Cardiac muscle cell (in vitro differentiated cells and primary cell): ENCODE measurements at places on chromosomes 11 and 22.

DNA sequence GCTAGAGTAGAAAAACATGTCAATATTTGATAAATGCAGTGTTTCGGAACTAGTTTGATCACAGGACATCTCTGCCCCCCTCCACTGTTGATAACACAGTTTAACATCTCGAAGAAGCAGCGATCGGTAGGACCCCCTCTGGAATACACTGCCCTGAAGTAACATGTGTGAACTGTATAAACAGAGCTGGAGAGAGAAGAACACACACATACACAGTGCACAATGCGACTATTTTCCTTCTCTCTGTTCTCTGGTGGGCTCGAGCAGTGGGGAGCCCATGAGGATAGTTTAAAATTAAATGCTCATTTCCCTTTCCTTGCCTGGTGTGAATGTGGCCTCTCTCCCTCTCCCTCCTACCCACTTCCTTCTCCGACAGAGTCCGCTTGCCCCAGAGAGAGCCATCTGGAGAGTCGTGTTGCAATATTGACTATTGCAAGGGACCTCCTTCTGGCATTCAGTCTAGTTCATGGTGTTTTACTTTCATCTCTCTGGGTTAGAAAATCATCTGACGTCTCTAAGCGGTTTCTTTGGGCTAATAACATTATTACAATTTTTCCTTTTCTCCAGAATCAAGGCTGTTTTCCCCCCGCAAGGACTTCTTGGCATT is 51.6 kb upstream of the BARX2 start:
- no peak overlapping the region for H3K4me3 ChIP-seq
- H3K27me3 ChIP-seq, result peaks cover 13% of the 10 kb centered on the region
- no peaks in the 10 kb centered on the region for H3K4me1 ChIP-seq
- H3K36me3 ChIP-seq, result no peaks in the 10 kb centered on the region
- no peak overlapping the region for H3K27ac ChIP-seq

DNA sequence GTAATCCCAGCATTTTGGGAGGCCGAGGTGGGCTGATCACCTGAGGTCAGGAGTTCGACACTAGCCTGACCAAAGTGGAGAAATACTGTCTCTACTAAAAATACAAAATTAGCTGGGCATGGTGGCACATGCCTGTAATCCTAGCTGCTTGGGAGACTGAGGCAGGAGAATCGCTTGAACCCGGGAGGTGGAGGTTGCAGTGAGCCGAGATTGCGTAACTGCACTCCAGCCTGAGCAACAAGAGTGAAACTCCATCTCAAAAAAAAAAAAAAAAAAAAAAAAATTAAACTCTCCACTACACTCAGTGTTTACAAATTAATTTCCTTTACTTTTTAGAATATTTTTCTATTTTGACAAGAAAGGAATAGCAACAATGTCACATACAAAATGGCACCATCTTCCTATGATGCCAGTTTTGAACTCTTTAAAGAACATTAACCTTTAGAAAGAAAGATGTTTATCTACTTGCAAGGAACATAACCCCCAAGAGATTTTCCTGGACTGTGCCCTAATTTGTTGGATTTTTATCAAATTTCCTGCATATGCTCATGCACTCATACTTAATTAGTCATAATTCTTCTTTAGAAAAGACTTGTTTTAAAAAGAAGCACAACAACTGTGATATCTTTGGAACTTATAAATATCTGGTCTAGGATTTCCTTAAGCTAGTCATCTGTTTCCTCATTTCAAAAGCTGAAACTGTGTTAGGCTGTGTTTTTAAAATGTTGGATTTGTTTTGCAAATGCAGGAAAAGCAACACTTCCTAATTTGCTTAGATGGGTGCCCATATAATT is 22.6 kb upstream of the HIPK3 start:
- H3K36me3 ChIP-seq, result no peaks in the 10 kb centered on the region
- no peaks in the 10 kb centered on the region for H3K4me1 ChIP-seq
- no peak overlapping the region for H3K27ac ChIP-seq
- peak; percentile 29 for DNase-seq

DNA sequence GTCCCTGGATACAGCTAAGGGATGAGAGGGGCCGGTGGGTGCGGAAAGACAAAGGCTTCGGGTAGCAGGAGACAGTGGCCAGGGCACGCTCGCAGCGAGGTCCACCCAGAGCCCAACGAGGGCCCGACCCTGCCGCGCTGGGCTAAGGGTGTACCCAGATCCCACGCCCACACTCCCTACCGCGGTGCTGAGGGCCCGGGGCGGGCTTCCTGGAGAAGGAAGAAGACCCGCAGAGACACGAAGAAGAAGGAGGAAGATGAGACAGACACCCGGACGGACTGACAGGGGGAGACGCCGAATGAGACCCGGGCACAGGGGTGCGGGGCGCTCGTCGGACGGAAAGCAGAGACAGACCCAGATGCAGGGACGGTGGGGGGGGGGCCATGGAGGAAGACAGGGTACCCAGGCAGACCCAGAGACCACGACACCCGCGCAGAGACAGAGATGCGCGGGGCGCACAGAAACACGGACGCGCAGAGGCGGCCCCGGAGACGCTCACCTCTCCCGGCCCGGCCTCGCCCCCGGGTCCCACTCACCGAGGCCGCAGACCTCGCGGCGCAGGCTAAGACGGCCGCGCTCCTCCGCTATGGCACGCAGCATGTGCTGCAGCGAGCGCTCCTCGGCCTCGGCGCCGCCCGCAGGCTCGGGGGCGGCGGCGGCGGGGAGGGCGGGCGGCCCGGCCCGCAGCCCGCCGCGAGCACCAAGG is 437 bp downstream of the KIAA0930 start:
- peaks cover 5% of the 10 kb centered on the region for H3K4me1 ChIP-seq
- no peaks in the 10 kb centered on the region for H3K36me3 ChIP-seq
- H3K27me3 ChIP-seq, result peaks cover 15% of the 10 kb centered on the region
- DNase-seq, result peak; percentile 41
- H3K4me3 ChIP-seq, result peak overlapping the region; percentile 40
- no peak overlapping the region for H3K27ac ChIP-seq

DNA sequence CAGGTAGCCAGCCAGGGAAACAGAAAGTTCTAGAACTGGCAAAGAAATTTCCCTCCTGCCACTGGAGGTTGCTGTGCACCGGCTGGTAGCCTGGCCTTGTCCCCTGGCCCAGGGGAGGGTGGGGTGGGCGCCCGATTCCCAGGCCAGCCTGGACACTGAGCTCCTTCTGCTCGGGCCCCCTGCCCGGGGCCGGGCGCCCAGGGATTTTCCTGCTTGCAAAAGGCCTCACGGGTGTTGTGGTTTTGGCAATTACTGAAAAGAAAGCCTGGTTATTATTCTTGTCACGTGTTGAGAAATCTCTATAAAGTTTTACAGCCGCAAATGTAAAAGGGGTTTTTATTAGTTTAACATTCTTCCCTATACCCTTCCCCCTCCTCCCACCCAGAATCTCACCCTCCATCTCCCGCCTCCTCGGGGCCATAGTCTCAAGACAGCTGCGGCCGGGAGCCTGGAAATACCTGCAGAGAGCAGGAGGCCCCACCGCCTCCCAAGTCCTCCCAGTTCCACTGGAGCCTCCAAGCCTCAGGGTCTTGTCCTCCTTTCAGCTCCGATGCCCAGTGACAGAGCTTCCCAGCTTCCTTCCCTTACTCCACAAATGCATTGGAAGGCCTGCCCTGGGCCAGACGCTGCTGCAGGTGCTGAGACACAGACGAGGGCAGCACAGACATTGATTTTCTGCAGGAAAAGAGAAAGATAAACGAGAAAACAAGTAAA is 1515.6 kb downstream of the TBC1D22A start:
- H3K27ac ChIP-seq, result no peak overlapping the region
- no peaks in the 10 kb centered on the region for H3K27me3 ChIP-seq
- no peak overlapping the region for H3K4me3 ChIP-seq
- DNase-seq, result no peak
- H3K36me3 ChIP-seq, result no peaks in the 10 kb centered on the region

DNA sequence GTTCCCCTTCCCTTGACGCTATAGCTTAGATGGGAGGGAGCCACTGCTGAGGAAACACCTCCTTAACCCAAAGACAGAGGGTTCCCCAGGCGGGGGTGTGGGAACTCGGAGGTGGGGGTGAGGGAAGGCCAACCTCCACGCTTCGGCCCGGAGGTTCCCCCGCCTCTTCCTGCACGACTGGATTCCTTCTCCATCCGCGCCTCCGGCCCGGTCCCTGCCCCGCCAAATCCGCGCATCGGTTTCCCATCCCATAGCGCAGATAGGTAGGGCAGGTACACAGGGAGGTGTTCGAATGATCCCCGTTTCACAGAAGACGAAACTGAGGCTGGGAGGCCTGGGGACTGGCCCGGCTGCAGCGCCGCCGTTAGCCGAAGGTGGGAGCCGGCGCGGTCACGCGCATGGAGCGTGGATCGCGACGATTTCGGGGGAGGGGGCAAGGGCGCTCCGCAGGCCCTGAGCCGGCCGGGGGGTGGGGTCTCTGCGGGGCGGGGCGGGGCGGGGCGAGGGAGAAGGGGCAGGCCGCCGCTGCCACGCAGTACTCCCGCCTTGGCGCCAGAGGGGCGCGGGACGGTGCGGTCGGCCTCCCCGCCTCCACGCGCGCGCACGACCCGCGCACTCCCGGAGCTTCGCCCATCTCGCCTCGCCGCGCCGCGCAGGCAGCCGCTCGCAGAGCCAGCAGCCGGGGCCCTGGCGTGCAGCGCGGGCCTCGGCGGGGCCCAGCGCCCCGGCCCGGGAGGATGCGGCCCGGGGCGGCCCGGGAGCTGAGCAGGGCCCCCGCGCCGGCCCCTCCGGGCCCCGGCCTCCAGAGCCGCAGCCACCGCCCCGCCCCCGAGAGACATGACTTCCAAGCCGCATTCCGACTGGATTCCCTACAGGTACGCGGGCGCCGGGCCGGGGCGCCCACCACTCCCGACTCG is at the start of gene TUB:
Gene TUB, plus strand, starts transcription at position 538 of the 917 bp plus-strand sequence. Its CDS starts 300 bp downstream, at position 838.
- H3K27ac ChIP-seq, result no peak within 1 kb of the TSS
- no peaks in the 10 kb centered on the region for H3K27me3 ChIP-seq
- H3K4me3 ChIP-seq, result peak within 1 kb of the TSS; percentile 52
- no peaks in the 10 kb centered on the region for H3K36me3 ChIP-seq
- DNase-seq, result peak; percentile 29

DNA sequence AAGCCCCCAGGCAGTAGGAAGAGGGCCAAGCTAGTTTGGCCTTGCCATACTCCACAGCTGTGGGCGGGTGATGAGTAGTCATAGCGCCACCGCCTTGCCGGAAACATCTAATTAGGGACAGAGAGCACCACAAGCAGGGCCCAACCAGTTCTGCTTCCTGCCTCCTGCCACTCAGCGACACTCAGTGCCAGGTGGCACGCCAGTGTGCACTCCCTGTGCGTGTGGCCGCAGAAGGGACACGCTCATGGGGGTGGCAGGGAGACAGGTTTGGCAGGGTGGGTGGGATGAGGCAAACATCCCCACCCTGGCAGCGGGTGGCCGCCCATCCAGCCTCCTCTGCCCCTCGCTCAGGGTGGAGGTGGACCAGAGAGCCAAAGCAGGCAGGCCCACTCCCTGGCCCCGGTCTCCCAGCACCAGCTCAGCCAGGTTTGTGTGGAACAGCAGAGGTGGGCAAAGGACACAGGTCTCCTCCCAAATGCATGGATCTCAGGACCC is 4.9 kb downstream of the OVOL1 start:
- H3K4me3 ChIP-seq, result no peak overlapping the region
- H3K27me3 ChIP-seq, result peaks cover 27% of the 10 kb centered on the region
- no peaks in the 10 kb centered on the region for H3K36me3 ChIP-seq
- H3K27ac ChIP-seq, result no peak overlapping the region
- no peak for DNase-seq
- peaks cover 3% of the 10 kb centered on the region for H3K4me1 ChIP-seq
